Gastrocnemius medialis (tissue), 4 donors: ENCODE measurements at places on chromosomes 6 and 20. TPM values are rescaled to one million over a fixed set of nuclear protein-coding genes. Genes with fewer than 3 reads are reported as not detected.
A peak's percentile ranks its signal among the peaks of the same experiment; 100 is the strongest.

DNA sequence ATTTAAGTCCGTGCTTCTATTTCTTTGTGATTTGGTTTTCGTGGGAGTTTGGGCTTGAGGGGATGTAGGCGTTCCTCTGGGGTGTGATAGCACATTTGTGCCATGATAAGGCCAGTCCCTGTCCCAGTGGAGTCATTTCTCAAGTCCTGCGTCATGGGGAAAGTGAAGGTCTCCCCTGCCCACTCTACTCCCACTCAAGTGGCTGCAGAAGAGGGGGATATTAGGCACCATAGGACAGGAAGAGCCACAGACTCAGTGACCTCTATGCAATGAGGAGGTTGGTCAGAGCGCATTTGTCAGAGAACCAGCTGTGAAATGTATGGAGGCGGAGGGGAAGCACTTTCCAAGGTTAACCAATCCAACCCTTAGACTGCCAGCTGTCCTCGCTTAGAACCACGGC, 51.9 kb upstream of the EDN1 start:
- DNase-seq: no peak

DNA sequence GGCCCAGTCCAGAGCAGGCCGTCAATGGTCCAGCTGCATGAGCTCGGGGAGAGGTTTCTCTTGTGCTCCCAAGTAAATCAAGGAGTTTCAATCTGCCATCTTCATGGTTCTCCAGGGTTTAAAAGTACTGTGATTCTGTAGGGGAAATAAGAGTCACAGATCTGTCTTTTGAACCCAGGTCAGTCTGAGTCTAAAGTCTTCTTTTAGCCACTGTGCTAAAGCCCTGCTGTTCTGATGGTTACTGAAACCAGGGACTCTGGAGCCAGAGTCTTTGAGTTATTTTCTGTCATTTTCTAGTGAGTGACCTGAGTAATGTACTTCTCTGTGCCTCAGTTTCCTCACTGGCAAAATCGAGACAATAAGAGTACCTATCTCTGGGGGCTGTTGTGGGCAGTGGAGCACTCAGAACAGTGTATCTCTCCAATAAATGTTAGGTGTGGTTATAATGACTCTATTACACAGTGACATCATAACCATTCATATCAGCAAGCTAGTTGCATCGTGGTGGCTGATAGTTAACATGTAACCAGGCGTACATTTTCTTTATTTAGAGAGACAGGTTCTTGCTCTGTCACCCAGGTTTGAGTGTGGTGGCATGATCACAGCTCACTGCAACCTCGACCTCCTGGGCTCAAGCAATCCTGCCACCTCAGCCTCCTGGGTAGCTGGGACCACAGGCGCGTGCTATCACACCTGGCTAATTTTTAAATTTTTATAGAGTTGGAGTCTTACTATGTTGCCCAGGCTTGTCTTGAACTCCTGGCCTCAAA, 74.6 kb upstream of the KCNG1 start:
- no peak for DNase-seq

GRCh38 chr6:129517288-129517687, 192.7 kb downstream of the ARHGAP18 start:
- DNase-seq: no peak

- DNase-seq: no peak
Measured at GRCh38 chr20:32179515-32179914, 28.0 kb downstream of the PLAGL2 start.

- no peak for DNase-seq
Measured at GRCh38 chr6:90111387-90111786, 185.3 kb downstream of the BACH2 start.

DNA sequence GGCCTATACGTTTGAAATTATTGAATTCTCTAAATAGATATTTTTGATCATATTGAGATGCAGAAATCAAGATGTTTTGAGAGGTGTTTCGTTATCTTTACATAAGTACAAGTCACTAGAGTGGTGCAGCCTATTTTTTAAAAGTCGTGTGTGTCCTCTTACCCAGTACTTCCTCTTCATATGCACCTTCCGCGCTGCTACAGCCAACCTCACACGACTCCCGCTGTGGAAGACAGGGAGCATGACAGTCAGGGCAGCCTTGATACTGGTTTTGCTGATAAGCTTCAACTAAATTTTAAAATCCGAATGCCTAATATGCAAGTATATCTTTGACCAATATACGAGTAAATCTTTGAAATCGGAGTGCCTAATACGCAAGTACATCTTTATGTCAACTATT, 16.3 kb downstream of the ROS1 start:
- DNase-seq: no peak

GRCh38 chr20:44182135-44182765, 4.7 kb downstream of the JPH2 start:
- DNase-seq: peak; percentile 79

DNA sequence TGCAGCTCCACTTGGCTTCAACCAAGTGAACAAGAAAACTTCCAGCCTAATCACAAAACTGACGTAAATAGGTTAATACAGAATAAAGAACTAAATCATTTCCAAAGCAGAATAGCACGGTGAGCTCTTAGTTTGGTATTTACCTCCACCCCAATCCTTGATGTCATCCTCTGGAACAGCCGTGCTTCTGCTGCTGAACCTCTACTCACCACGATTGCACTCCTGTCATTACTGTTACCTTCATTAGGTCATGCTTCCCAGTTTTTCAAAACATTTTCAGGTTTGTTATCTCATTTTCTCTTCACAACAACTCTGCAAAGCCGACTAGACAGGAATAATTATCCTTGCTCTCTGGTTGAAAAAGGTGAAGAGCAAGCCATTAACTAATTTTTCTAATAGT, 15.6 kb upstream of the PLEKHG1 start:
- DNase-seq: no peak

DNA sequence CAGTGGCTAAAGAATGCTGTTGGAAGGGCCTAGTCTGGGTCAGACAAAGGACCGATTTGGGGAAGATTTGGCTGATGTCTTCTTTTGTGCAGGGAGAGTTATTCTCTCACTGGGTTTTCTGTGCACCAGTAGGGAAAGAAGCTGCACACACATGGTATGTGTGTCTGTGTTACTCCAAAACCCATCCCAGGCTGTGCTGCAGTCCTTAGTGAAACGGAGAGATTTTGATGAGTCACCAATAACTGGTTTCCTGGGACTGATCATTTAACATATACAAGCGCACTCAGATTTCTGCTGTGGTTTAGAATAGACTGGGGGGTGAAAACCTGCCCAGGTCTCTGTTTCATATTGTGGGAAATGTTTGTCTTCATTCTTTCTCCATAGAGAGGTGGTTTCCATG, 1049.8 kb downstream of the KIF16B start:
- no peak for DNase-seq

DNA sequence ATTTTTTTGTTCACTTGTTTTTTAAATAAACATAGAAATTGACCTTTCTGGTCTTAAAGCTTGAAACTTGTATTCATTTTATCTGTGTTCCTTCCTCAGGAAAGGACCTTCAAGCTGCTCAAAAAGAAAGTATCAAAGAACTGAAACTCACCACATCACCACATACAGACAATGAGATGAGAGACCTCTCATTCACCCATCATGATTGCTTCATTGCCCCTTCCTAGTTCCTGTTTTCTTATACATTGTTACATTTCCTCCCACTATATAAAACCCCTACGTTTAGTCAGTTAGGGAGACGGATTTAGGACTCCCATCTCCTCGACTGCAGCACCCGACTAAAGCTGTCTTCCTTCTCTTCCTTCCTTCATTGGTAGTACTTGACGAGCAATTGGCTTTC, 180.5 kb upstream of the OPRM1 start:
- no peak for DNase-seq

- no peak for DNase-seq
Measured at GRCh38 chr6:153790876-153791473, 248.1 kb upstream of the OPRM1 start.

DNA sequence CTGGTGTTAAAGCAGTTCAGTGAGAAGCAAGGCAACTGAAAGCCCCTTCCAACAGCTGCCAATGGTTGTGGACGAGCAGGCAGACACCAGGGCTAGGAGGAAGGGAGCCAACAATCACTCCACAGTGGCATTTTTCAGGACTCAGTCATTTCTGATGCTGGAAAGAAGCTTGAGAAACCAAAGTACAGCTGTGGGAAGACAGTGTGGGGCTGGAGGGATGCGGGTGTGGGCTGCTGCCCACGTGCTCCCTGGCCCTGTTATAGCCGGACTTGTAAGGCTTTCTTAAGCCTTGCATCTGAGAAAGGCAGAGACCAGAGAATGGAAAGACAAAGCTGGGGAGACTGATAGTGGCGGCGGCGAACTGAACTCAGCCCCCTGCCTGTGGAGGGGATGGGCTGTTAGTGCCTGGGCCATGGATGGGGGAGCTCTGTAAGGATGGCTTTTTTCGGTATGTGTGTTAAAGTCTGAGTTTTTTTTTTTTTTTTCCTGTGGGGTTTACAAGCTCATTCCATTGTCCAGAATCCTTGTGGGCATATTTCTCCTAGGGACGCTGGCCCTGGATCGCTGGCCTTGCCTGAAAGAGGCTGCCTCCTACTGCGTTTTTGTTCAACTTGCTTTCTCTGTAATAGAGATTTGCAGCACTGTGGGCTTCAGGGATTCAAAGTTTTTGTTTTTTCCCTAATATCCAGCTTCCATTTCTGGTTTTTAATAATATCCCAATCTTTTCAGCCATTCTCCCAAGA, 91.7 kb downstream of the GJA10 start:
- DNase-seq: no peak

DNA sequence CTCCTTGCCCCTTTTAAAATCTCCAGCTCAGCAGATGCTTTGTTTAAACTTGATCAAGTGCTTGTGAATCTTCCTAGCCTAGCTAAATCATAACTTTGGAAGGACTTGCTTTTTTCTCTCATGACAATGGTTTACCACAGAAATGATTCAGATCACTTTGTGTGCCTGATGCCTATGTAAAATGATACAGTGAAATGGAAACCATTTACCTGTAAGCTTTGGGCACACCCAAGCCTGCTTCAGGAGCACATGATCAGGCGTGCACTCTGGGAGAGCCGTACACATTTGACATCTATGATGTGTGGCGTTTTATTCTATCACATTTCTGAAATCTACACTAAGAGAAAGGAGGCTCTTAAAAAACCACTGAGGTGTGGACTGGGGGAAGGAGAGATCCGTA, 41.1 kb downstream of the PTPN1 start:
- DNase-seq: no peak

DNA sequence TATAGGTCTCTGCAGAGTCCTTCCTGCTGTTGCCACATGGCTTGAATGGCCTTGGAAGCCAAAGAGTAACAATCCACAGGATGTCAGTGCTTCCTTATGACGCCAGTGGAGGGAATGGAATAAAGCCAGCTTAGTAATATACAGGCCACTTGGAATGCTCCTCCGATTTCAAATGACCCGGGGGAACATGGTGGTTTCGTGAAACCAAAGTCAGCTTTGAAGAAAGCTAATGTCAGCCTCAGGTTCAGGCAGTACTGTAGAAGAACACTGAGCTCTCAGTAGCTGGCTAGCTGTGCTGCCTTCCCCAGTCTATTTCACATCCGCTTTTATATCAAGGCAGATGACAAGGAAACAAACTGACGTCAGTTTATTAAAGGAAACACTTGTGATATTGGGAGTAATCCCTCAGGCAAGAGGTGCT, 189.1 kb downstream of the DTNBP1 start:
- peak; percentile 62 for DNase-seq

GRCh38 chr6:131958095-131958494, 6.9 kb upstream of the CCN2 start:
- no peak for DNase-seq

- peak; percentile 73 for DNase-seq
Measured at GRCh38 chr6:119096721-119097565, 18.5 kb upstream of the FAM184A start.

- no peak for DNase-seq
Measured at GRCh38 chr6:99446076-99446475, 21.0 kb upstream of the PNISR start.

GRCh38 chr6:166112580-166112979, 55.1 kb downstream of the TBXT start:
- no peak for DNase-seq

GRCh38 chr6:15472621-15473020, 190.2 kb downstream of the DTNBP1 start:
- no peak for DNase-seq

GRCh38 chr6:113172531-113172966, 684.6 kb upstream of the MARCKS start:
- peak; percentile 16 for DNase-seq

GRCh38 chr6:3237761-3238662, 10.6 kb upstream of the TUBB2B start:
- DNase-seq: peak; percentile 47

GRCh38 chr6:167235005-167235404, 56.1 kb upstream of the UNC93A start:
- no peak for DNase-seq

DNA sequence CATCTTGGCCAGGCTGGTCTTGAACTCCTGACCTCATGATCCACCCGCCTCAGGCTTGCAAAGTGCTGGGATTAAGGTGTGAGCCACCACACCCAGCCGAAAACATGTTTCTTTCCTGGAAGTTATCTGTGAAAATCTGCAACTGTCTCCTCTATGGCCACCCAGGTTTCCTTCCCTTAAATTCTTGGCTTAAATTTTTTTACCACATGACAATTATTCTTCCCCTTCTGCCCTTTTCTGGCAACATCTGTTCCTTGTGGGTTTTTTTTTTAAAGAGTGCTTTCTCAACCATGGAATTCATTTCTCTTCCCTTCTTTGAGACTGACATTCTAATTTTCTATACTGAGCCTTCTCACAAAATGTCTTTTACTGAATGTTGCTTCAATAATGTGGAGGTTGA, 59.6 kb downstream of the DOK5 start:
- DNase-seq: no peak

DNA sequence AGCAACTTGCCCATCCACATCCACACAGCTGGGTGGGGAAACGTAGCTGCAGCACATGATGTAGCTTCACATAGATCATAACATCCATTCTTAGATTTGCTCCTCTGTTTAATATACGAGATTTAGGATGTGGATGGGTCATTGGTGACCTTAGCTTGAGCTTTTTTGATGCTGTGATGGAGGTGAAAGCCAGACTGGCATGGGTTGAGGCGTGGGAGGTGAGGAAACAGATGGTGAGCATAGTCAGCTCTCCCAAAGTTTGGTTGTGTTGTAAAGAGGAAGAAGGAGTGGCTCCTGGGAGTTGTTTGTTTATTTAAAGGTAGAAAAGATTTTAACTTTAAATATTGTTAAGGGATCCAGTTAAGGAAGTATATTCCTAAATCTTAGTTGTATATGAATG, 5.3 kb downstream of the ARFGEF2 start:
- no peak for DNase-seq

Gene FAM209B
- not detected for total RNA-seq

Gene CNR1
- 4.9 TPM for total RNA-seq

Gene BAG2
- 6.7 TPM for total RNA-seq

Gene TRIM31
- total RNA-seq: 0.39 TPM

Gene CD24
- total RNA-seq: 1.1 TPM
